ENCODE measurements at places on chromosomes 12 and 14. TPM values are rescaled to one million over a fixed set of nuclear protein-coding genes. Genes with fewer than 3 reads are reported as not detected.

The USP44 gene
- 2.7 TPM for total RNA-seq

DNA sequence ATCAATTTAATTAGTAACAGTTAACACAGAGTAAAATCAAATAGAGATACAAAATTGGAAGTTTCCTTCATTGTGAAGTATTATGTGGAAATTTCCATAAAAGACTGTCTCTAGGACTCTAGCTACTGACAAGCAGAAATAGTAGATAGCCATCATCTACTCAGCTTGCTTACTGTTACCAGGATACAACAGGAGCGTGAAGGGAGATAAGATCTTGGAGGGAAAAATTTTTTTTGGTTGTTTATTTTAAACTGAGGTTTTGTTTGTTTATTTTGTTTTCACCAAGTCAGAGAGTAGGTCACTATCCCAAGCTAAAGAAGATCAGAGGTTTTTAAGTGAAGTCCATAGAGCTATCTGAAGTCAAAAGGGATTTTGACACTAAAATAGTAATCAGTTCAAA lies 861.3 kb upstream of the MGAT4C start:
- H3K27ac ChIP-seq = no peak overlapping the region
- H3K4me1 ChIP-seq = peaks cover 14% of the 10 kb centered on the region
- no peaks in the 10 kb centered on the region for H3K36me3 ChIP-seq
- DNase-seq = no peak
- H3K4me3 ChIP-seq = no peak overlapping the region
- H3K27me3 ChIP-seq = no peaks in the 10 kb centered on the region

The SRRM4 gene
- total RNA-seq = 183 TPM

DNA sequence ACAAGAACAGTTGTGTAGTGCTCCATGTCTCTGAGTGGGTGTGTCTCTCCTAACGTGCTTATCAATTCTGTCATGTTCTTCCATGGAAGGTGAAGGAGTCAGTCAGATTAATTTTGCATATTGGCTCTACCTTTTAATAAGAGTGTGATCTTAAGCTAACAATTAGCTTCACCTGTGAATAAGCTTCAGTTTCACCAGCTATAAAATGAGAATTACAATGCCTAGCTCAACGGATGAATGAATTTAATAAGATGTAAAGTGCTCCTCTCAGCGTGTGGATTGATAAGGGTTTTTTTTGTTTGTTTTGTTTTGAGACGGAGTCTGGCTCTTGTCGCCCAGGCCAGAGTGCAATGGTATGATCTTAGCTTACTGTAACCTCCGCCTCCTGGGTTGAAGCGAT lies 32.7 kb downstream of the CCDC175 start:
- DNase-seq = no peak
- H3K36me3 ChIP-seq = no peaks in the 10 kb centered on the region
- H3K4me1 ChIP-seq = no peaks in the 10 kb centered on the region
- no peak overlapping the region for H3K4me3 ChIP-seq
- H3K27me3 ChIP-seq = peaks cover 3% of the 10 kb centered on the region

GRCh38 chr12:82638324-82638723 lies 48.4 kb upstream of the TMTC2 start:
- DNase-seq = no peak
- no peaks in the 10 kb centered on the region for H3K4me1 ChIP-seq
- no peak overlapping the region for H3K4me3 ChIP-seq
- peaks cover 2% of the 10 kb centered on the region for H3K27me3 ChIP-seq

- H3K4me1 ChIP-seq = peaks cover 2% of the 10 kb centered on the region
- DNase-seq = no peak
- peaks cover 23% of the 10 kb centered on the region for H3K36me3 ChIP-seq
- no peak overlapping the region for H3K4me3 ChIP-seq
Observed at GRCh38 chr14:104938436-104938835, 13.8 kb downstream of the PLD4 start.

DNA sequence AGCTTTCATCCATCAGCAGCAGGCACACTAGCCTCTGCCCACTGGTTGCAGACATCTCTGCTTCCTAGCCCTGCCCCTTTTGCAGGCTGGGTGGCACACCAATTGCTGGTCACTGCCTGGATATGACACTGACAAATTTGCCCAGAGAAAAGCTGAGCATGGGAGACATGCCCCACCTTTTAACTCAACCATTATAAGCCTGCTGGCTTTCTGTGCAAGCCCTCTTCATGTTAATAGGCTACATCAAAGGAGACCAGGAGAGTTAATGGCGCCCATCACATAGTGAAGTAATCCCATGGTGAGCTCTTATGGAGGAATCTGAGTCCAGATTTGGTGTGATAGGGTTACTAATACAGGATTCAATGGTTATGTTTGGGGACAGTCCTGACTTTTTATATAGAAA lies 139.2 kb downstream of the KICS2 start:
- H3K4me3 ChIP-seq = no peak overlapping the region
- no peak for DNase-seq
- H3K27me3 ChIP-seq = peaks cover 2% of the 10 kb centered on the region
- H3K36me3 ChIP-seq = no peaks in the 10 kb centered on the region
- H3K27ac ChIP-seq = no peak overlapping the region
- peaks cover 8% of the 10 kb centered on the region for H3K4me1 ChIP-seq

The SYT1 gene
- total RNA-seq = 155 TPM

The MFAP5 gene
- not detected for total RNA-seq

DNA sequence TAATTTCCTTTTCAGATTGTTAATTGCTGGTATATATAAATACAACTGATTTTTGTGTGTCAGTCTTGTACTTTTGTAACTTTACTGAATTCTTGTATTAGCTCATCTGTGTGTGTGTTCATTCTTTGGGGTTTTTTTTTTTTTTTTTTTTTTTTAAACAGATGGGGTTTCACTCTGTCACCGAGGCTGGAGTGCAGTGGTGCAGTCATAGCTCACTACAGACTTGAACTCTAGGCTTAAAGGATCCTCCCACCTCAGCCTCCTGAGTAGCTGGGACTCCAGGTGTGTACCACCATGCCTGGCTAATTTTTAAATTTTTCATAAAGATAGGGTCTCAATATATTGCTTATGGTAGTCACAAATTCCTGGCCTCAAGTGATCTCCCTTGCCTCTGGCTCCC lies 68.0 kb downstream of the WNK1 start:
- DNase-seq = no peak
- no peak overlapping the region for H3K27ac ChIP-seq
- H3K36me3 ChIP-seq = no peaks in the 10 kb centered on the region
- no peaks in the 10 kb centered on the region for H3K4me1 ChIP-seq

DNA sequence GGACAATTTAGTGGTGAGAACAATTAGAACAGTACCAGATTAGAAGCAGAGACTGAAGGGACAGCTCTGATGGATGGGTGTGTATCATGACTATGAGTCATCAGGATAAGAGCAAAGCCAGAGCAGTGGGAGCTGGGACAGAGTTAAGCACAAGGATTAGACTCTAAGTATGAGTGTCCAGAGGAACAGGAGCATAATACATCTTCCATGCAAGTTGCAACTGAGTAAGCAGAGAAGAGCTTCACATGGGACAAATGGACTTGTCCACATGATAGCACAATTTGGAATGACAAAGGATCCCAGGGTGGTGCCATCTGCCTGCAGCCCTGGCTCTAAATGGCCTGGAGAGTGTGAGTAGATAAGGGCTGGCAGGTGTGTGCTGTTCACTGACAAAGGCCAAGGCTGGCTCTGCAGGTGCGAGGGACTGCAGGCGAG lies 226.4 kb upstream of the CAND1 start:
- H3K36me3 ChIP-seq = no peaks in the 10 kb centered on the region
- DNase-seq = no peak
- H3K4me3 ChIP-seq = no peak overlapping the region
- peak overlapping the region; percentile 19 for H3K27ac ChIP-seq
- H3K27me3 ChIP-seq = no peaks in the 10 kb centered on the region
- peaks cover 7% of the 10 kb centered on the region for H3K4me1 ChIP-seq

The GLS2 gene
- total RNA-seq = 0.91 TPM

DNA sequence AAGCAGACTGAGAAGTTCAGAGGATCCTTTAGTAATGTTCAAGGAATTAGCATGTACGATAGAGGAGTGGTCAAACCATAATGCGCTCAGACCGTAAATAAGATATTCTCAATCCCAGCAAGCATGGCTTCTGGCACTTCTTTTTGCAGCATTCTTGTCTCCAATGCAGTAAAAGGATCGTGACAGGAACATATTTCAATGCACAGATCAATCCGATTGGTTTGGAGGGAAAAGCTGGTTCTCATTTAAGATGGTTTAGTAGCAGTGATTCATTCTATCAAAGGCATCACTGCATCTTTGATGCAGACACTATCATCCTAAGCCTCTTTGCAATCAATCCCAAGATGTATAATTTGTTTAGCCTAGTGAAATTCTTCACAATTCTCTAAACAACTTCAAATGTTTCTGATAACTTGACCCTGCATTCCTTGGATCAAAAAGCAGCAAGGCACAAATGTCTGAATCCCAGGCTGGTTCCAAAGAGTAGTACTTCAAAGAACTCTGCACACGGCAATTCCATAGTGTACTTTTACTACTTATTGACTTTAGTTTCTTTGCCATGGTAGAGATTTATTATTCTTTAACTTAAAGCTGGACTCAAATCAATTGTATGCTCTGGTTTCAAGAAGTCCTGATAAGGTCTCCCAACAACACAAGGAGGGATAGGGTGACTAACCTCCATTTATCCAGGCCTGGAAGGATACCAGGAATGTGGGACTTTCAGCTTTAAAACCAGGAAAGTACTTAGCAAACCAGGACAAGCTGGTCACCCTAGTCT lies 96.8 kb upstream of the MDM1 start:
- no peaks in the 10 kb centered on the region for H3K4me1 ChIP-seq
- no peak for DNase-seq
- peaks cover 4% of the 10 kb centered on the region for H3K36me3 ChIP-seq

DNA sequence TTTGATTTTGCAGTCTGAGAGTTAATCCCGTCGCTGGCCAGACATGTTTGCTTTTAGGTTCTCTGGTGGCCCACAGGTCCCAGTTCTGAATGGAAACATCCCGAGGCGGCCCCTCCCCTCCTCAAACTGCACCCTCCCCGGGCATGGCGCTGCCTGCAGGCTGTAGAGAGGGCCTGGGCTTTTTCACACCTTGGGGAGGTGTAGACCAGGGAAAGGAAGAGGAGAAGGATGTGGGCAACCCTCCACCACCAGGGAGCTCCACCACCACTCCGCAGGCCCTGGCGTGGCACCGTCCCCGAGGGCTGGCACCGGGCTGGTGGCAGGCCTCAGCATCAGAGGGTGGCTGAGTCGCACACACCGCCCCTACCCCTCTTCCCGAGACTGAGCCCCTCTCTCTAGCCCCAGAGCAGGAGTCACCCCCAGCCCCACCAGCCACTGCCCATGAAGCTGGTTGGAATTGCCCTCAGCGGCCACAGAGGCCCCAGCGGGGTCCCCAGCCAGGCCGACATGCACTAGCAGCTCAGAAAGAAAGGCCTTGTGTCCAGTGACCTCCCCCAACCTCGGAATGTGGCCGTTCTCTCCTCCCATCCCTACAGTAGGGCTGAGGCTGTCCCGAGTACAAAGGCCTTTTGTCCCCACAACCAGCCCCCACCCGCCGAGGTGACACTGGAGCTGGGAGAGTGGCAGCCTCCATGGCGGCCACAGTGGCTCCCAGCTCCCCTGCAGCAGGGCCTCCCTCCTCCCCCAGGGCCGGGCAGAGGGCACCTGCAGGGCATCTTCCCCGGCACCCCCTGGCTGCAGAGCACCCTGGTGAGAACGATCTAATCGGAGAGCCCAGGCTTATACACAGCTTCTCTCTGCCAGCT lies 23.5 kb upstream of the INF2 start:
- peaks cover 6% of the 10 kb centered on the region for H3K4me1 ChIP-seq
- no peak overlapping the region for H3K4me3 ChIP-seq
- H3K36me3 ChIP-seq = peaks cover 12% of the 10 kb centered on the region
- DNase-seq = no peak
- H3K27me3 ChIP-seq = peaks cover 7% of the 10 kb centered on the region

All from glutamatergic neuron (in vitro differentiated cells).